SHP77 treated with DMSO at 0.1 percent for 48 hours (cell line): ENCODE measurements at places on chromosomes 5 and 9.

DNA sequence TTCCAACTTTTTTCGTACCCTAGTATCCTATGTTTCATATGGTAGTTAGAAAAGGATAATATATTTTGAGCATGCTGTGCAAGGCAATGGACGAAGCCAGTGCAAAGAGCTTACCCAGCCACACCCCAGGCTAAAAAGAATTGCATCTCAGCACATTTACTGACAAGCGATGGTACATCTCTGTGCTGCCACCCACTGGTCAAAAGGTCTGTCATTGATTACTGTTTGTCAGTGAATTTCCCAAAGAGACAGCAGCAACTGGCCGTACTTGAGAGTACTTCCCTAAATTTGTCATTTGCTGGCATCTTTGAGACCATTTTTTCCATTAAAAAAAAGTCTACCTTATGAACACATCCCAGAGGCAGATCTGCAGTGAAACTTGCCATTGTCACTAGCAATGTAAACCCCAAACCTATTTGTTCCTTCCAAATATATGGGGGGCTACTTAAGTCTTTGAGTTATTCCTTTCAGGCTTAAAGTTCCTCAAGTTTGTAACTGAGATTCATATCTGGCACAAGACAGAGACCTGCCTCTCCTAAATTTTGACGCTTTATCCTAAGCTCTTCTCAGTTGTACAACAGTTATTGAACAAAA lies 184.3 kb downstream of the CTNND2 start:
- peak; percentile 45 for DNase-seq

DNA sequence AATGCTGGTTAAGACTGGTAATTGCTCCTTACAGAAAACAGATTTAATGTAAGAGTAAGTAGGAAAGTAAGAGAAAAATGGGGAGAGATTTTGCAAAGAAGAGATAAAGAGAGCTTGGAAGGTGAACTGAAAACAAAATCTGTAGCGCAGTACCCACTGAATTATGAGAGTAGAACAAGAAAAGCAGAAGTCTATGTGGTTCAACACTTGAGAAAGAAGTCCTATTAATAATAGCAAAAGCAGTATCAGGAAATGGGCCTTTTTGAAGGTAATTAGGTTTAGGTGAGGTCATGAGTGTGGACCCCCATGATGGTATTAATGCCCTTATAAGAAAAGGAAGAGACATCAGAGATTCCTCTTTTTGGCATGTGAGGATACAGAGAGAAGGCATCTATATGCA lies 460.6 kb downstream of the CETN3 start:
- no peak for DNase-seq

DNA sequence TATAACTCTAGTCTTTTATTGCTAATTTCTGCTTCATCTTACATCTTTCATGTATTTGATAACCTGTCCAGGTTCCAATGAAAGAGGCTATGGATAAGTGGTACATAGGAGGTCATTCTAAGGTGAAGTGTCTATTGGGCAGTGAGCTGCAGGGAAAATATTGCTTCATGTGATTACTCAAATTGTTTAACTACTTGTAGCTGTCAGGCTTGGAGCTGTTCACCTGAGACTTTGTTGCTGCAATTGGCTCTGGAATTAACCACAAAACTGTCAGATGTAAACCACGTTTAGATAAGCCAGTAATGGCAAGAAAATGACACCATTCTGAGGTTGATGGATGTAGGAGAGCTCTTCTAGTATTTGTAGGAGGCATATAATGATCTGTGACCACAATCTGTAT lies 26.0 kb downstream of the ADAMTSL1 start:
- no peak for DNase-seq

GRCh38 chr9:136438548-136439480 lies 831 bp downstream of the INPP5E start:
- DNase-seq = no peak

- no peak for DNase-seq
Observed at GRCh38 chr5:11050596-11051304, 289.7 kb upstream of the DAP start.

- DNase-seq = no peak
Observed at GRCh38 chr5:78003450-78003849, 227.3 kb upstream of the TBCA start.

GRCh38 chr5:28483327-28484025 lies 1445.1 kb upstream of the CDH9 start:
- no peak for DNase-seq

DNA sequence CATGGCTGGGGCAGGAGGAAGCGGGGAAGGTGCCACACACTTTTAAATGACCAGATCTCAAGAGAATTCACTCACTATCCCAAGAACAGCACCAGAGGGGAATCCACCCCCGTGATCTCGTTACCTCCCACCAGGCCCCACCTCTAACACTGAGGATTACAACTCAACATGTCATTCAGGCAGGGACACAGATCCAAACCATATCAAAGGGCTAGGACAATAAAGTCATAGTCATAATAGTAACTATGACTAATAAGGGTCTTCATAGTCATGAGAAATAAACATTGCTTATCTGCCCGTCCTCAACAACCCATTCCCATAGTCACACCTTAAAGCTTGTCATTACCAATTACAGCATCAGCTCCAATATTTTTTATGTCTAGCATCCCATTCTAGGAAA lies 65.3 kb upstream of the SMC2 start:
- no peak for DNase-seq
